HT1080 (cell line): ENCODE measurements at places on chromosomes 4 and X.

GRCh38 chr4:1686440-1687036 is 2.4 kb upstream of the FAM53A start:
- no peak for DNase-seq

GRCh38 chrX:136214551-136214950 is 36.6 kb downstream of the MAP7D3 start:
- DNase-seq: peak; percentile 92

- no peak for DNase-seq
Measured at GRCh38 chr4:101724093-101724492, 66.4 kb upstream of the BANK1 start.

DNA sequence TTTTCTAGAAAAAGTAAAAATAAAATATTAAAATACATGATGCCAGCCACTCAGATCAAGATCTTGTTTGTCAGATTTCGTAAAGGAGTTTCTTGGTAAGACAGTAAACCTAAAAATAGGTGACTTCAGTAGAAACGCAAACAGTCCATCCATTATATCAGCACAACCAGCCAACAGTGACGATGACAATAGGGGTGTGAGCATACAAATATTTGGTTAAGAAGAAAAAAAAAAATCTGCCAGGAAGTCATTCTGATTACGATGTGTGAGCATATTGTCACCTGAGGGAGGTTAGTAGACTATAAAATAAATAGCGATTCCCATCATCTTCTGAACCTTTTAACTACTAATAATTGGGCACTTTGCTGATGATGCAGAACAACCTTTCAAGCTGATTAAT is 37.6 kb downstream of the SLC7A11 start:
- DNase-seq: no peak

DNA sequence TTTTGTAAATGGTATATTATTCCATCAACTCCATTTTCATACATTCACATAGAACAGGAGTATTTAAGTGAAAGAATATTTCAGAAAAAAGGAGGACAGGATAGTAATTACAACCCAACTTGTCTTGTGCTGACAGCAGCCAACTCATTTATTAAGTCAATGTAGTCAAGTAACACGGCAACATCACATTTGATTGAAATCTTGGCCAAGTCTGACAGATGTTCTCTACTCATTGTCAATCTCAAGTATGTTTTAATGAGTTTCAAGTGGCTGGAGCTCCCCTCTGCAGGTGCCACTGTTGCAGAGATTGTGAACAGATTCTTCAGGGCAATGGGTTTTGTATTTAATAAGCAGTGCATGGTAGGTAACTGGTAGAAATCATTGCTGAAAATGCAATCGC is 332.5 kb downstream of the C4orf33 start:
- DNase-seq: no peak

- DNase-seq: no peak
Measured at GRCh38 chr4:118775405-118775804, 60.5 kb downstream of the SEC24D start.

DNA sequence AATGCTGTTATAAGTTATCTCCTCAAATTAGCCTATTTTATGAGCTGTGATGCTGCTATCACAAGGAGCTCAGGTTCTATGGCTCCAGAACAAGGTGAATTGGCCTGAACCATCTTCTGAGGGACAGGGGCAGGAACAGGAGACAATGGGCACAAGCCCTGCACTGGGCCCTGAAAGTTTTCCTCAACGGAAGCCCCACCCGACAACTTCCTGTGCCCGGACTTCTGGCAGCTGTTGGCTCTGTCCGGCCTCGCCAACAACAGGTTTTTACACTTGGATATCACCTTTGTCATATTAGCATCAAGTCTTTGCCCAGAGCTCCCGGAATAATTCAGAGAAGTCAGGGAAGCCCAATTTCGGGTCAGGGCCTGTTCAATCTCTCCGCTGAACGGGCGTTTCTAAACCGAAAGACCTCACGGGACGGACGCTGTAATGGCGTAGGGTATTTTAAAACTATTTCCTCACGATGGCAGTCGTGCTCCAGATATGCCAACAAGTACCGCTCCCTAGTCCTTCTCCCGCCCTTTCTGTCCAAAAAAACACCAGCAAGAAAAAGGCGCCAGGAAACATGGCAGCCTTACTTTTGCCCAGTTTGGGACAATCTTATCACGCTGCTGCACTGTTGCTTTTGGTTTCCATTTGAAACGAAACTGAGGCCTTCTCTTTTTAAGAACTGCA is 201.0 kb upstream of the STK26 start:
- DNase-seq: no peak

DNA sequence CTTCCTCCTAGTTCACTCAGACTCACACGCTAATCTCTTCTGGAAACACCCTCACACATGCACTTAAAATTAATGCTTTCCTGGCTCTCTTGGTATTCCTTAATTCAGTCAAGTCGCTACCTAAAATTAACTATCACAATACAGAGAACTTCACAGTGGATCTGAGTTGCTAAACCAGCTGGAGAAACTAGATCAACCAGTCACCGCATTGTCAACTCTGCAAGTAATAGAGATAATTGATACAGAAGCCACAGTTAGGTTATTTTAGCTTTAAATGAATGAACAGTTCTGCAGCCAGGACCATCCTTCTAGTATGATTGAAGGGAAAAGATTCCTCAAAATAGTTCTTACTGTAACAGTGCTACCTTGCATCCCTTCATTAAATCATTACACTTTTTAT is 6.0 kb upstream of the TBC1D9 start:
- no peak for DNase-seq

- peak; percentile 30 for DNase-seq
Measured at GRCh38 chr4:54065282-54066087, 1.1 kb upstream of the CHIC2 start.

DNA sequence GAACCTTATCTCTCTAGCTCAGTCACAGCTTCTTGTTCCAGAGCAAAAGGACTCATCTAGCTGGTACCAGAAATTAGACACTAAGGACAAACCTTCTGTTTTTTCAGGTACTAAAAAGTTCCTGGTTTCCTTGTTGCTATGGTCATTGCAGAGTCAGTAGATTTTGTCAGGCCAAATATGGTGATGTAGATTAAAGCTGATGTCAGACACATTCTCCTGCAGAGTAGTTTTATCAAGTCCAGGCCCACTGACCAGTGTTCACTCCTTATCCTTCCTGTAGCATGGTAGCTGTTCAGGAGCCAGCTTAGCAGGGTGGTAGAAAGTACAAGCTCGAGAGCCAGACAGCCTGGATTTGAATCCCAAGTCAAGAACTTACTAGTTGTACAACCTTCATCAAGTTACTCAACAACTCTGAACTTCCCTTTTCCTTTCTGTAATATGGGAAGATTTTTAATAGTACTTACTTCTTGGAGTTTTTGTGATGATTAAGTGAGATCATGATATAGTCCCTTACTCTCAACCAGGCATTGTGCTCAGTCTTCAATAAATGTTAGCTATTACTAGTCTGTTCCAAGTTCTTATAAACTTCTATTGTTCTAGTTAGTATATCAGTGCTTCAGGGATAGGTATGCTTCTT is 17.9 kb downstream of the OCRL start:
- DNase-seq: no peak

DNA sequence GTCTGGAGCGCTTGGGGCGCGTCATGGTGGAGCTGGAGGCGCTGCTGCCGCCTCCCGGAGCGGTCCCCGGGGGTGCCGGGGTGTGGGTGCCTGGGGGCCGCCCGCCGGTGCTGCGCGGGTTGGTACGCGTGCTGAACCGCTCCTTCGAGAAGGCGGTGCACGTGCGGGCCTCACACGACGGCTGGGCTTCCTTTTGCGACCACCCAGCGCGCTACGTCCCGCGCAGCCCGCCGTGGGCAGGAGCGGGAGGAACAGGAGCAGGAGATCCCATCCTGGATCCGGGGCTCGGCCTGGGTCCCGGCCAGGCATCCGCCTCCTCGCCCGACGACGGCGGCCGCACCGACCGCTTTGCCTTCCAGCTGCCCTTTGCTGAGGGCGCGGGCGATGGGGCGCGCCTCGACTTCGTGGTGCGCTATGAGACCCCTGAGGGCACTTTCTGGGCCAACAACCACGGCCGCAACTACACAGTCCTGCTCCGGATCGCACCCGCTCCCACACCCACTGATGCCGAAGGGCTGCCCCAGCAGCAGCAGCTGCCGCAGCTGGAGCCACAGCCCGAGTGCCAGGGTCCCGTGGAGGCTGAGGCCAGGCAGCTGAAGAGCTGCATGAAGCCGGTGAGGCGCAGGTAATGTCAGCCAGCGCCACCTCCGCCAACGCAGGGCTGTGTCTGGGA is 792 bp downstream of the PPP1R3F start:
- no peak for DNase-seq

GRCh38 chrX:68204521-68205038 is 228.7 kb downstream of the OPHN1 start:
- no peak for DNase-seq

DNA sequence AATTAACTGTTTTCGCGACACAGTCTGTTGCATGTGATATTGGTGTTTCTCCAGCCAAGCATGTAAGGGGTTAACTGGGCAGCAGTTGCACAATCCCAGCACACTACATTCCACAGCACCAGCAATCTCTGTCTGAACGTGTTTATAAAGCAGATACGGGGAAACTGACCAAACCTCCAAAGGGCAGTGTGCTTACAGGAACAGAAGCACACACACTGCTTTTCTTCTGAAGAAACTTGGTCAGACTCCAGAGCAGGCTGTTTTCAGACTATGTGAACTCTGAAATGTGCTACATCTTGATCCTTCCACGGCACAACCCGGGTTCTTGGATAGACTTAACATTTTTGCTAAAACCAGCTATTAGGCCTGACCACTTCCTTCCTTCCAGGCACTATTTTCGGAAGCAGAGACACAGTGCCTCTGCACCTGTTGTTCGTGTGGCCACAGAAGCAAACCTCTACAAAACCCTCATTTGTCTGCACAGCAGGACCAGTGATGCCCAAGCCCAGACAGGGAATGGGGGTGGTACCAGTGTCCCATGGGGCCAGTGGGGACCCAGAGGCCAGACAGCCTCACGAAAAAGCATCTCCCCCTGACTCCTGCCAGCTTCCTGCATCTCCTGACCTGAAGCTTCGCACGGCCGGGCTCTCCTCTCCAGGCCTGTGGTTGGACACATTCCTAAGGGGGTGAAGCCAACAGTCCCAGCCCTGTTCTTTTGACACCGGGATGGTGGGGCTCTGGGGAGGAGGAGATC is 90.1 kb downstream of the IRF2 start:
- DNase-seq: peak; percentile 74

DNA sequence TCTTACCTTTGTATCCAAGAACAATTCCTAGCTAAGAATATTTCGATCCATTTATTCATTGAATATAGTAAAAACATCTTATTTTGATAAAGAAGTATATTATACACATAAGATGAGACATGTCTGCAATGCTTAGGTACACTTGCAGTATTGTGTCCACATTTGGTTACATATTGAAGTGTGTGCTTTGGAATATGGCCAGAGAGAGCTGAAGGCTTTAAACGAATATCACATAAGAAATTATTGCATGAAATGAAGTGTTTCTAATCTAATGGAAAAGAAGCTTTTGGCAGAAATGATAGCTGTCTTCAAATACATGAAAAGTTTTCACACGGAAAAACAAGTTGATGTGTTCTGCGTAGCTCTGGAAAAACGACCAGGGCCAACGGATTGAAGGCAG is 516.1 kb upstream of the ZFP42 start:
- DNase-seq: no peak

- DNase-seq: no peak
Measured at GRCh38 chr4:172578712-172579111, 589.9 kb upstream of the GALNT7 start.

- no peak for DNase-seq
Measured at GRCh38 chrX:41108007-41108406, 22.8 kb downstream of the USP9X start.

- peak; percentile 21 for DNase-seq
Measured at GRCh38 chr4:165461159-165461821, 82.5 kb downstream of the CPE start.

GRCh38 chr4:5996641-5997040 is 21.6 kb downstream of the C4orf50 start:
- no peak for DNase-seq

DNA sequence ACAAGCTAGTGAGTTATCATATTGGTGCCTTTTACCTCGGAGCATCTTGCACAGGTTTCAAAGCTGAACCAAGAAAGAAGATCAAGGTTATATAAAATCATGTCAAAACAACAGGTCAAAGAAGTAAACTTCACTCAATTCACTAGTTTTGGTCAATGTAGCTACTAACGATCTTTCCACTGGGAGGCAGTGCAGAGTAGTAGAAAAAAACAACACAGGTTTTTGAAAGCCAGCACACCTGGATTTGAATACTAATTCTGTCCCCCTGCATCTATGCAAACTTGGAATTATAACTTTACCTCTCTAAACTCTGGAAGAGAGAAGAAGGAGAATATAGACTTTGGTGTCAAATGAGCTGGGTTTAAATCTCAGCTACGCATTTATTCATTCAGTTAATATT is 266.1 kb downstream of the GRIA3 start:
- no peak for DNase-seq
